Suppressor macrophage treated with lipopolysaccharide for 1 hour (primary cell): ENCODE measurements at places on chromosomes 7 and 10.
A peak's percentile ranks its signal among the peaks of the same experiment; 100 is the strongest.

DNA sequence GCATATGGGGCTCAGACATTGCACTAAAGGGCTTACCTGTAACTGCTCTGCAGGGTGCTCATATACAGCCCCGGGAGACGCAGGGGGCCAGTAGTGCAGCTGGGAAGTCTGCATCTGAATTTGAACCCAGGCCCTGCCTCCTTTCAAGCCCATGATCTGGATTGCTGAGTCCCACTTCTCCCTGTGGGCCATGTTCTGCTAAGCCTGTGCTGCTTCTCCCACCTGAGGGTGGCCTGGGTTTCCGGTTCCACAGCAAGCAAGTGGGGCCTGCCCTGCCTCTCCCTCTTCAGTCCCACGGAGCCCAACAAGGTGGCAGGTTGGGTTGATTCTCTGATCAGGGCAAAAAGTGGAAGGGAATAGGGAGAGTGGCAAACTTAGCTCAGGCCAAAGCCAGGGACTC lies 56.6 kb upstream of the GDF10 start:
- DNase-seq: no peak

DNA sequence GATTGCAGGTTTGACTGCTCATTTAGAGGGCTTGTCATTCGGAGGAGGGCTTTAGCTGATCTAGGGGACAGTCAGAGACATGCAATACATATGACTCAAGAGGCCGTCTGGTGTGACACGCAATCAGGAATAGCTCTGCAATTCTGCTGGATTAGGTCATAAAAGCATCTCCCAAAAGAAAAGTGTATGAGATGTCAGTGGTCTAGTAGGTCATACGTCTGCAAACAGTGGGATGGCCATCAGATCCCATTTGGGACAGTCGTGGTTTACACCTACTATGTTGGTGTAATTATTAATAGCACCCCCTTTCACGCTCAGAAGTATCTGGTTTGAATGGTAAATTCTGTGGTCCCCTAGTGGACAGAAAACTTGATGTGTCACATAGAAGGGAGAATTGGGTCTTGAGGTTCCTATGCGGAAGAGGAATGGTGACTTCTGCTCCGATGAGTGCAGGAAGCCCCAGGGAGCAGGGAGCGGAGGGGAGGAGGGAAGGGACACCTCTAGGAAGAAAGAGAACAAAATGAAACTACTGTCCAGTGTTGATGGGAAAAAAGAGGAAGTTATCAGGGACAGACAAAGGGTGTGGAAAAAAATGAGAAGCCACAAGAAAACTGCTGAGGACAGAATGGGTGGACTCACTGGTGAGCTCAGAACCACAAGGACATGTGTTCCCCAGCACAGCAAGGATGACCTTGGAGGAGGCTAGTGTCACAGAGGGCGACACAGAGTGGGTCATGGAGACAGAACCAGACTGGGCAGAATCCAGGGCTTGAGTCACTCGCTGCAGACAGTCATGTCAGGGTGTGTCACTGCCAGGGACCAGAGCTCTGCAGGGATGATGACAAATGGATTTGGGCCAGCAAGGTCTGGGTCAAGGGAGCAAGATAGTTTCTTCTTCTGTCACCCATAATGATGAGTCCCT lies 59.9 kb downstream of the MAP3K8 start:
- DNase-seq: peak; percentile 97

DNA sequence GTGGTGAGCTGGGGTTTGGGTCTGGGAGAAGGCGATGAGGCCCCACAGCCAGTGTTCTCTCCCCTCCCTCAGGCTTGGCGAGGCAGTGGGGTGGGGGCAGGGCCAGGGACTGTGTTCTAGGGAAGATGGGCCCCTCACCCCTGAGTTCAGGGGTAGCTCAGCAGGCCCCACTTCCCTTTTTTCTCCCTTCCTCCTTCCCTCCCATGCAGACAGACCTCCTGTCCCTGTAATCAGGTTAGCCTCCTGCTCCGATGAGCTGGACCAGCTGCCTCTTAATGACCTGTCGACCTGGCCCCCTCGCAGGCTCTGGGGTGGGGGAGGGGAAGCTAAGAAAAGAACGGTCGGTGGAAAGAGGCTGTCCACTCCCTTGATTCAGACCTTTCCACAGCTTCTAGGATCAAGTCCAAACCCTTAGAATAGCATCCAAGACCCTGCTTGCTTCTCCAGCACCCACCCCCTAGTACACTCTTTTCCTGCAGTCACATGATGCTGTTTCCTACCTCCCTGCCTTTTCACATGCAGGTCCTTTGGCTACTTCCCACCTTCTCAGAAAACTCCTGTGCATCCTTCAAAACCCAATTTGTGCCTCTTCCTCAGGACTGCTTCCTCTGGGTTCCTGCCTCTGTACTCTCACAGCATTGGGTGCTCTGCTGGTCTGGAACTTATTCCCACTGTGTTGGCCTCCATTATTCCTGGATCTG lies 64.1 kb downstream of the ZMIZ1 start:
- DNase-seq: peak; percentile 37

DNA sequence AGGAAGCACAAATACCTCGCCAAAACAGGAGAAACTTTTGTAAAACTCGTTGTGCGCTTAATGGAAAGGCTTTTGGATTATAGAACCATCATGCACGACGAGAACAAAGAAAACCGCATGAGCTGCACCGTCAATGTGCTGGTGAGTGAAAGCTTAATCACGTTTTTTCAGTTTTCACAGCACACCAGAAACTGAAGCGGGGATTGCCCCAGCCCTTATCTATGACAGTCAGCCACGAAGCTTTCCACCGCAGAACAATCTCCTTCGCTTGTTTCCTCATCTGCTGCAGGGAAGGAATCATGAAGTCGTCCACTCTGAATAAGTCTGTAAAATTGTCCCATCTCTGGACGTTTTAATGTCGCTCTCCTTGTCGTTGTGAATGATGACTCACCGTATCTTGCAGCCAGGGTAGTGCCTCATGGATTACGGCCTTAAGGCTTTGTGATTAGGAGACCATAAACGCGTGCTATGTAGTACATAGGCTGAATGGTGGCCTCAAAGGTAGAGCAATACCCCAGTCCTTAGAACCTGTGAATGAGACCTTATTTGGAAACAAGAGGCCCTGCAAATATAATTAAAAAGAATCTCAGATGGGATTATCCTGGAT lies 174.9 kb upstream of the NPS start:
- no peak for DNase-seq

DNA sequence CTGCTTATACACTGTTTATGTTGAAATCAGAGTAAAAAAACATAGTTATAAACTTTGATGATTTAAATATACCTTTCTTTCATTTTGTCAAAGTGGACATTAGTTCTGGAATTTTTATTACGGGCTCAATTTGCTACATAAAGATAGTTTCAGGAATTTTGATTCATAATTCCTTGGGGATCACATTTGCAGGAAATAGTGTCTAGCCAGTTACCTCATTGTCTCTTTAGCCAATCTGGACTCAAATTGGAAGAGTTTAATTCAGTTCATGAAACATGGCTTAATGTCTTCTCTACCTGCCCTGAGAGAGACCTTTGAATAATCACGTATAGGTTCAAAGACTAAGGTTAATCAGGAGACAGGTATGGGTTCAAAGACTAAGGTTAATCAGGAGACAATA lies 262.6 kb downstream of the HGF start:
- DNase-seq: no peak

- DNase-seq: peak; percentile 77
Observed at GRCh38 chr10:128258421-128258976, 132.3 kb upstream of the MKI67 start.

GRCh38 chr7:105367458-105367857 lies 21.3 kb downstream of the SRPK2 start:
- no peak for DNase-seq

GRCh38 chr7:36034020-36034419 lies 119.0 kb upstream of the EEPD1 start:
- DNase-seq: peak; percentile 32

DNA sequence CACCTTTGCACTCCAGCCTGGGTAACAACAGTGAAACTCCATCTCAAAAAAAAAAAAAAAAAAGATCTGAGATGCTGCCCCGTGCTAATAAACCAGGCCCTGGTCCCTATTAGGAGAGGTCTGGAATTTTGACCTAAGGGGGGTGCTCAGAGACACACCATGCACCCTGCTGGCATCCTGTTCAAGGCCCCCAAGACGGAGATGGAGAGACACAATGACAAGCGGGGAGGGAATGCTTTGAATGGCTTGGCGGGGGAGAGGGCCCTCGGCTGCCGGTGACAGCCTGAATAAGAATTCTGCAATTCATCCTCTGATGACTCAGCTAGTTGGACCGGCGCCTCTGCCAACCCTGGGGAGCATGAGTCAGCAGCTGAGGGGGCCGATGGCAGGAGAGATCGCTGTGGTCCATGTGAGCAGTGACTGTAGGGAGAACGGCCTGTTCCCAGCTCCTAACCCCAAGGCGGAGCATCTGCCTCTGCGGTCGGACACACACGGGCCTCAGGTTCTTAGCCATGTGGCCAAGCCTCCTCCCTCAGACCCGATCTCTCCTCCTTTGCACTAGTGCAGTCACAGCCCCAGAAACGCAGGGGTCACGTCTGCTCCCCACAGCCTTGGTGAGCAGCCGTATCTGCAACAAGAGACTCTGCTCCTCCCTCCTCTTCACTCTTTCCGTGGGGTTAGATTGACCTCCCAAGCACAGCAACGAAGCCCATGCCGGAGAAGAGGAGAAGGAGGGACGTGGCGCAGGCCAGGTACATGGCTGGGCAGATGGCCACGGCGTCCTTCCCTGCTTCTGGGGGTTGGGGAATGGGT lies 14.9 kb downstream of the TRIM56 start:
- peak; percentile 94 for DNase-seq

GRCh38 chr10:75530299-75530698 lies 98.9 kb downstream of the LRMDA start:
- peak; percentile 63 for DNase-seq

- DNase-seq: no peak
Observed at GRCh38 chr7:138188290-138188858, 112.1 kb downstream of the AKR1D1 start.

DNA sequence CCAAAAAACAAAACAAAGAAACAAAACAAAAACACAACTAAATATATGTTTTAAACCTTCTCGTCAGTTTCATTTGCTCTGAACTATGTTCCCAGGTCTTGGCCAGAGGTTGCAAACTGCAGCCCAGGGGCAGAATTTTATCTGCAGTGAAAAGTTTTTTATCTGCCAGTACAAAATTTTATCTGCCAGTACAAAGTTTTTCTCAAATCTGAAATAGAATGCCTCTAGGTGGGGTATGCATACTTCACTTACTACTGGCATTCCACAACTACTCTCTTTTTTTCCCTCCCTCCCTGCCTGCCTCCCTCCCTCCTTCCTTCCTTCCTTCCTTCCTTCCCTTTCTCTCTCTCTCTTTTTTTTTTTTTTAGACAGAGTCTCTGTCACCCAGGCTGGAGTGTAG lies 9.4 kb upstream of the CLDN3 start:
- DNase-seq: no peak

GRCh38 chr7:86301301-86301700 lies 342.4 kb upstream of the GRM3 start:
- no peak for DNase-seq

DNA sequence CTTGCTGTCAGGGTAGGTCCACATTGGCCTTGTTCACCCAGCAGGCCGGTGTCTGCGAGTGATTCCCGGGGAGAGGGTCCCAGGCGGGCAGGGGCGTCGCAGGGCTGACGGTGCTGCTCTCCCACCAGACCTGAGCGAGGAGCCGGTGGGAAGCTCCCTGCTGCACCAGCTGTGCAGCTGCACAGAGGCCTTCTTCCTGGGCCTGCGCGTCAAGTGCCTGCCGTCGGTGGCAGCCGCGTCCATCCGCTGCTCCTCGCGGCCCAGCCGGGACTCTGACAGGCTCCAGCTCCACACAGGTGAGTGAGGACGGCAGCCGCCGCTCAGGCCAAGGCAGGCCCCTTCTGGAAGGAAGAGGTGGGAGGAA lies 14.6 kb downstream of the AMZ1 start:
- no peak for DNase-seq

DNA sequence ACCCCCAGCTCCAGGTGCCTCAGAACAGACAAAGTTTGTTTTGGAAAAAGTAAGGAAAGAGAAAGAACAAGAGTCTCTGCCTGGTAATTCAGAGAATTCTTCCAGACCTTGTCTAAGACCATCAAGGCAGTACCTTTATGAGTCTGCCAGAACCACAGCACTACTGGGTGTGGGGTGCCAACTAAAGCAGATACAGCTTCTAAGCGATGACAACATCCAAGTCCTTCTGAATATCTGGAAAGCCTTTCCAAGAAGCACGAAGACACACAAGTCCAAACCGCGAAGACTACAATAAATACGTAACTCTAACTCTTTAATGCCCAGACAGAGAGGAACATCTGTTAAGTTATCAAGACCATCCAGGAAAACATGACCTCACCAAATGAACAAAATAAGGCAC lies 94.3 kb downstream of the SIRT1 start:
- DNase-seq: no peak

DNA sequence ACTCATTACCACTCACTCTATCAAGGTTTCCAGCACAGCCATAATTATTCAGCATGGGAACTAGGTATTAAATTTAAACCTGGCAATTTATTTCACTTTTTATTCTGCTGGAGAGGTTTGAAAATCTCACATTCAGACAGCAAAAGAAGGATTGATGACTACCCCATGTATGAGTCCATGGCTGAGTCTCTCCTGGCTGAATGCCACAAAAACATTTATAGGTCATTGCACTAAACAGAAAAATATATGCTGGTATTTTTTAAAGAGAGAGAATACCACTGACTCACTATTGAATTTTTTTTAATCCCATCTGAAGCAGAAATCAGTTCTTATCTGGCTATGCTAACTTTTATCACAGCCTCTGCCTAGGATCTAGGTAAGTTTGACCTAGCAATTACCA lies 336.3 kb downstream of the PPP1R3A start:
- DNase-seq: no peak

DNA sequence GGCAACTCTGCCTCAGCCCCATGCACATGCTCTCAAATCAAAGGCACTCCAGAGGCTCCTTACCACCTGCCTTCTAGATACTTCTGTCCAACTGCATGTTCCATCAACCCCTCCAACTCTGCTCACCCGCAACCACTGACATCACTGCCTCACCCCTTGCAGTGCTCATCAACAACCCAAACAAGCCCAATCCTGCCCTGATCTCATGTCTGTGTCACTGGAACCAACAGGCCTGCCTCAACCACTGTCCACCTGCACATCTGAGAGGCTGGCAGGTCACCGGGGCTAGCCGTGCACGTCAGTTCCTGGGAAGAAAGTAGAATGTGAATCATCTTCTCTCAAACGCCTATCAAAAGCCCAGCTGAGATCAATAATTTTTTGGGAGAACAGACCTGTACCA lies 33.3 kb downstream of the CTBP2 start:
- no peak for DNase-seq

DNA sequence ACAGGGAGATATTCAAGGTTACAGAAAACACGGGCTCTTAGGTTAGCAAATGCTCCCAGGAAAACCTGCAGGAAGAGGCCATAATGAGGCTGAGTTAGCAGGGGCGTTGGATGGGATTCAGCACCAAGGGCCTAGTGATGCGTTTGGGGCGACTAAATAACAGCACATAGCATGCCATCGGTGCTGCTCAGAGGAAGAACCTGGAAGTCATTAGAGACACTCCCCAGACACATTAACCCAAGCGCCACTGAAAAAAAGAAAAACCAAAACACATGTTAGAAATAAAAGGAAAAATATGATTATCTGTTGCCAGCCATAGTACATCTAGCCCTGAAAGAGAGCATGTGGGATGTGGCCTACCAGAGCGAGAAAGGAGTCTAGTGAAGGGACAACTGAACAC lies 28.8 kb upstream of the OPALIN start:
- DNase-seq: no peak

GRCh38 chr7:11345621-11346020 lies 371.9 kb downstream of the PHF14 start:
- no peak for DNase-seq

GRCh38 chr10:62010366-62010765 lies 108.9 kb downstream of the ARID5B start:
- DNase-seq: no peak

- no peak for DNase-seq
Observed at GRCh38 chr7:155840909-155841308, 28.6 kb upstream of the SHH start.
